ENCODE measurements at places on chromosomes 3 and 15.

GRCh38 chr3:124887177-124887931 is at the start of gene ITGB5:
ITGB5 (minus strand) TSS chr3:124887365; CDS start chr3:124887000, 365 bp downstream.
- DNase-seq = peak; percentile 77

DNA sequence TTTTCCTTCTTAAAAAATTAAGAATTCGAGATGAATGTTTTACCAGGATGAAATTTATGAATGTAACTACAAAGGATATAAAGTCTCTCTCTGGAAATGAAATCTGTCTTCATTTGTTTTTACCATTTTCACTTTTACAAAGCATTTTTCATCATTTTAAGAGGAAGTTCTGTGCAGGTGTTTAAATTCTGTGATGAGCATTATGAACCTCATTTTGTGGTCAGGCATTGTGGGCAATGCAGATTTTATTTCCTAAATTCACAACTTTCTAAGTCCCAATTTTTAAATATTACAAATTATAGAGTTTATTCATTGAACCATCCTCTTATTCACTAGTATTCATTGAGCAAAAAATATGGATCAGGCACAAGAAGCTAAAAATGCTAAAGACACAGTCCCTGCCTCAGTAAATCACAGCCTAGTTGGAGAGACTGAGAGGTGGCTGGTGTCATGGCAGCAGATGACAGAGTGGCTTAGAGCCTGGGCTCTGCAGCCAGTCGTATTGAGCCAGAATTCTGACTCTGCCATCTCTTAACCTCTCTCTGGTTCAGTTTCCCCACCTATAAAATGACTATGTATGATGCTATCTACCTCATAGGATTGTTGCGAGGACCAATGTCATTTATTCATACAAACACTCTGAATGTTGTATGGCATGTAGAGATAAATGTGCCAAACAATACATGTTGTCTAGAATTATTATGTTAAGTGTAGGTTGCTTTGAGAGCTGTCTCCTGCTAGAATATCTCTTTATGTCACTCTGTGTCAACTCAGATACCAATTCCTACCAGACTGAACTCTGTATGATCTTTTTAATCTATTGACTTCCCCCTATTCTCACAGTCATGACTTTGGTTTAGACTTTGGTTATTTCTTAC is 7.5 kb upstream of the TGFBR2 start:
- no peak for DNase-seq

DNA sequence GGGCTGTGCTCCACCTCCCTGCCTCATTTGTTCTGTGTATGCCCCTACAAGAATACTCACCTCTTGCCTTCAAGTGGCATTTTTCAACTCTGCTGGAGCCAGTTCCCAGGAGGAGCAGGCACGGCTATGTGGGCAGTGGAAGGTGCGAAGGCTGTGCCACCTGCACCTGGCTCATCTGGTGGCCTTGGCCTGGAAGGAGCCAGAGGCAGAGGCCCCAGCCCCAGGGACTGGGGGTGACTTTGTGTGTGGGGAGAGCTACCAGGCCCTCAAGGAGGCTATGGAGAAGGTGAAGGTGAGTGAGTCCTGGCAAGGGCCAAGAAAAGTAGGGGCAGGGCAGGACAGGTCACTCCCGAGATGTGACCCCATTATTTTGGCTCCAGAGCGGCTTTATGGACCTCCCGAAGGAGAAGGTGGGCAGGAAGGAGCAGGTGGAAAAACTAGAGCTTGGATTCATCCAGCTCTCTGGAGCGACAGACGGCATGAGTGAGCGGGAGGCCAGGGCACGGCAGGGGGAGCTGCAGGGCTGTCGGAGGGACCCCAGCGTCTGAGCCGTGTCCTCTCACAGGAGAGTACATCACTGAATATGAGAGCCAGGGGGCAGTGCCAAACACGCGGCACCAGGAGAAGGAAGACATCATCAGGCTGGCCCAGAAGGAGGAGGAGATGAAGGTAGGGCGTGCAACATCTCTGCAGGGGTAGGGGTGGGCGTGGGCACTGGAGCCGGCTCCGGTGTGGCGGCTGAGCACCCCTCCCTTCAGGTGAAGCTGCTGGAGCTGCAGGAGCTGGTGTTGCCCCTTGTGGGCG is 57.3 kb upstream of the UBE2Q2 start:
- DNase-seq = no peak

DNA sequence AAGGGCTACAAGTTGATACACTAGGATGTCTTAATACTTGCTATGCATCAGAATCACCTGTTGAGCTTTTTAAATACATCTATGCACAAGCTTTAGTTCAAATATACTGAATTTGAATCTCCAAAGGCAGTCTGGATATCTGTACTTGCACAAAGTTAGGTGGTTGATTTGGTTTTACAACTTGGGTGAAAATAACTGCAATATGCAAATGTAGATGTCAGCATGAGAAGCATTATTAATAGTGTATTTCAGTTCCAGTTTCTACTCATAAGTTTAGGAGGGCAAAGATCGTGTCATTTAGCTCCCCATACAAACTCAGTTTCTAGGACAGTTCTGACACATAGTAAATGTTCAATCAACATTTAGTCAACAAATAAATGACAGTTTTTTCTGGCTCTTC is 25.6 kb downstream of the IQCB1 start:
- no peak for DNase-seq

- DNase-seq = peak; percentile 18
Measured at GRCh38 chr3:131619821-131620220, 117.0 kb upstream of the MRPL3 start.

DNA sequence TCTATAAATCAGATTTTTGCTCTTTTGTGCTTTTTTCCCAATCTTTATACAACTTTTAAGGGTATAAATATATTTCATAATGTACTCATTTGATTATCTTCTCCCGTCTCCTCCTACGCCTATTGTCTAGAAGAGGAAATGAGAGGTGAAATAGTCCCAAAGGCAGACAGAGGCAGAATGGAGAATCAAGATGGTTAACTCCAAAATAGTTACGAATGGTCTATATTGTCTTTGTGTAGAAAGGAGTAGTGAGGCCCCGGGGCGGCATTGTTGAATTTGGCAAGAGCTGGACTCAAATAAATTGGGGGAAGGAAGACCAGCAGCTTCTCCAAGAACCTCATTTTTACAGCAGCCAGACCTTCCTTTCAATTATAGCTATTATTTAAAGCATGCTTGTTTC is 23.9 kb downstream of the ITPR1 start:
- no peak for DNase-seq

- DNase-seq = no peak
Measured at GRCh38 chr15:58558777-58559176, 127.0 kb downstream of the LIPC start.

DNA sequence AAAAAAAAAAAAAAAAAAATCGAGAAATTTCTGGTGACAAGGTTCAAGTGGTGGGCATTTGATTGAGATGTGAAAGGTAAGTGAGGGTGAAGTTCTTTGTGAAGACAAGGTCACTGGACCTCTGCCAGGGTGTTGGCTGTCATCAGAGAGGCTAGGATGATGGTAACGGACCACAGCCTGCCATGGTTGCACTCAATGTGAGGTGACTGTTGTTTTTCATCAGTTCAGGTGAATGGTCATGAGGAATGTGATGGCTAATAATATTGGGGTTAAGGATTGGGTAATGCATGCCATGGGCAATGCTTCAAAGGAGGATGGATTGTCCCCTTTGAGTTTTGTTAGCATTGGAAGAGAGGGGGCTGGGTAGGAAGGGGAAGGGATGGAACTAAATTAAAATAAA is 4.3 kb upstream of the ALPK3 start:
- DNase-seq = no peak

DNA sequence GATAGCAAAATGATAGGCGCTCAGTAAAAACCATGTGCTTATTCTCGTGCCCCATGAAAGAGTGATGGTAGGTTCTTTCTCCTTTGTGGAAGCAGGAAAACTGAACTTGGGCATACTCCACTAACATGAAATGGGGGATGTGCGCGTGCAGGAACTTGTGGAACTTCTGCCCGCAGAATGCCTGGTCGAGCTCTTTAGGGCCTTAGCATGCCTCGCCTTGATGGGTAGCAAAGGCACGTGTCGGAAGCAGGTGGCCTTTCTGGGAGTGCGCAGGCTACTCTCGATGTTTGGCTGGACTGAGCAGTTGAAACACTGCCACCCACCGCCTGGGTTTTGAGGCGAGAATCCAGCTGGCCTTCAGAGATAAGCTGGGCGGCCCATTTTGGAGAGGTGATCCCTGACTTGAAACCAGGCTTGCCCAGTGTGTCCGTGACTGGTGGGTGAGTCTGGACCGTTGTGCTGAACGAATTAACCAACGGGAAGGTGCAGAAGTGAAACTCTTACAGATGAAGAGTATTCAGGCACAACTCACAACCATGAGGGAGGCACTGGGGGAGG is 842 bp downstream of the PCCB start:
- peak; percentile 36 for DNase-seq

DNA sequence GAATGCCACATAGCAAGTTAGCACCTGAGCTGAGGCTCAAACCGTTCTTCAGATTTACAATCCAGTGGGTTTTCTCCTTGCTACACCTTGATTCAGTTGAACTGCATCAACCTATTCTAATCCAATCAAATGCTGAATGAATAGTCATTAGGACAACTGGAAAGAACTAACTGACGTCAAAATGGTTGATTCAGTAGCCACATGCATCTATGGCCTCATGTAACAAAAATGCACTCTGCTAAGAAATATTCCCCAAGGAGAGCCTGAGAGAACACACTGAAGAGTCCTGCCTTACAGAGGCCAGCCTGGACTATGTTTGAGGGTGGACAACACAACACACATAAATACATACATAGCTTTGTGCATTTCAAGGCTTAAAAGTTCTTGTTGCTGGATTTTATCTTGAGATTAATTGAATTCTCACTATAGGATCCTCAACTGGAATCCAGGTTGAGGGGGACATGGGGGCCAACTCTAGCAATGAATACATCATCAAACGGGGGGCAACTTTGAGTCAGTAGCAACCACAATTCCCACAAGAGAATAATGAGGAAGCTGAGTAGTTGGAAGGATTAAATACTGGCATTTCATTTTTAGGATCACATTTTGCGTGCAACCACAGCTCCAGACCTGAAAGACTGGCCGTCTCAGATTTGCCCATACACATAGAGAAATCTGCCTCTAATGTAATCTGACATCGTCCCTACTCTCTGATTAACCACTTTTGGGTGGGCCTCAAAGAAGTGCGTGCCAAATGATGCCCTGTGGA is 280.2 kb upstream of the ICE2 start:
- no peak for DNase-seq

DNA sequence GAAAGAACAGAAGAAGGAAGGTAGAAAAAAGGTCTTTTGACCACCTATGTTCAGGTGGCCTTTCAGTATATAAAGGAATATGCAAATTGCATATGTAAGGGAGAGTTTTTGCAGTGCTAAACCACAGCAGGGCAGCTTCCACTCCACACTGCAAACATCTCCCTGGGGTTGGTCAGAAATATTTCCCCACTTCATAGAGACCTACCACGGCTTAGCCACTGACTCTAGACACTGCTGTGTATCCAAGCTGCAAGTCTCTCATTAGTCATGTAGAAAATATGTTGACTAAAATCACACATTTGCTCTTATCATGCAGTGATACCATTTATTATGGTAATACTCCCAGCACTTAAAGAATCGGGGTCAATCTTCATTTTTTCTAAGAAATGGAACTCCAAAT is 214.9 kb upstream of the NR2F2 start:
- no peak for DNase-seq

GRCh38 chr3:104523136-104523535 is 843.6 kb upstream of the ALCAM start:
- no peak for DNase-seq

GRCh38 chr15:25345943-25346342 is 92.9 kb downstream of the UBE3A start:
- peak; percentile 40 for DNase-seq

- DNase-seq = no peak
Measured at GRCh38 chr3:107699682-107700081, 176.9 kb downstream of the BBX start.

- DNase-seq = no peak
Measured at GRCh38 chr3:55512571-55513343, 25.7 kb upstream of the WNT5A start.

DNA sequence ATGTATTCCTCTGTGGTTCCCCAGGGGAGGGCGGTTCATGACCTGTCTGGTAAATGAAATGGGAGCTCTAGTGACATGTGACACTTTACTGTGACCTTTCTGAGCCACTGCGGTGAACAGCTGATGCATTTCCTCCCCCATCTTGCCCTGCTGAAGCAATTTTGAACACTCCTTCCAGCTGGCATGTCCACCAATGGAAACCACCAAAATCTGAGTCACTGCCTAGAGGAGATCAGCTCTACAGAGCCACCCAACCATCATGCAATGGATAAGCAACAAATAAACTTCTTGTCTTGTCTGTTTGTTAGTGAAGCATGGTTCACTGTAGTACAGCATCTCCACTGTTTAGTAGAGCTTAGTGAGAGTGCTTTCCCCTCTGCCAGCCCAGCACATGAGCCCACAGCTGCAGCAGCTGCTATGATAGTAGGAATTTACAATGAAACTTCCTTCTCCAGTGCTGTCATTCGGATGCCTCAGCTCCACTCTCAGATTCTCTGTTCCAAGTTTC is 479.4 kb downstream of the NTRK3 start:
- DNase-seq = peak; percentile 29

GRCh38 chr15:39946862-39947261 is 12.9 kb downstream of the EIF2AK4 start:
- no peak for DNase-seq

DNA sequence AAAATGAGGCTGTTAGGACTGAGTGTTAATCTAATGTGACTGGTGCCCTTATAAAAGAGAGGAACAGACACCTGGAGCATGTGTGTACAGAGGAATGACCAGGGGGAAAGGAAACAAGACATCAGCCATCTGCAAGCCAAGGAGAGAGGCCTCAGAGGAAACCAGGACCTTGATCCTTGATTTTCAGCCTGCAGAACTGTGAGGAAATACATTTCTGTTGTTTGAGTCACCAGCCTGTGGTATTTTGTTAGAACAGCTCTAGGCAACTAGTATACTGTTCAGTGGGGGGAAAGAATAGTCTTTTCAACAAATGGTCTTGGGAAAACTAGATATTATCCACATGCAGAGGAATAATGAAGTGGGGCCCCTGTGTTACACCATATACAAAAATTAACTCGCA is 80.6 kb downstream of the CCR1 start:
- DNase-seq = no peak

- DNase-seq = no peak
Measured at GRCh38 chr3:157572559-157573270, 69.5 kb upstream of the VEPH1 start.

- no peak for DNase-seq
Measured at GRCh38 chr15:42335074-42335473, 24.2 kb upstream of the CAPN3 start.

DNA sequence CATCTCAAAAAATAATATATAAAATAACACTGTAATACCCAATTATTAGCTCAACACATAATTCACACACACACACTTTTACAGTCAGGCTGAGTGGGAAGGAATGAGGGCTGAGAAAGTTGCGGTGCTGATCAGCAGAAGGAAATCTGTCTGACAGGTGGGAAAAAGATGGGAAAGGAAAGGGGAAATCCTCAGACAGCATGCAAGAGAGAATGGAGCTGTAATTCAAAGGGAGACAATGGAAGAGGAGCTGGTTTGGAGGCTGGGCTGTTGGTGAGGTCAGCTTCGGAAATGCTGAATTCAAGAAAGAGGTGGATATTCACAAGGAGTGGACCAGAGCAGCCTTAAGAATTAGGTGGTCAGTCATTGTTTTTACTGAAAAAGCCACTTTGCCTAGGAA is 121.6 kb upstream of the LMOD3 start:
- DNase-seq = no peak
